Sigmoid colon (tissue), 7 donors: ENCODE measurements at places on chromosomes 11 and 22. TPM values are rescaled to one million over a fixed set of nuclear protein-coding genes. Genes with fewer than 3 reads are reported as not detected.

The MOV10L1 gene
- total RNA-seq = 1.8 TPM

The HSD17B12 gene
- 40.3 TPM for total RNA-seq

The MS4A4E gene
- 10.2 TPM for total RNA-seq

The TNNI2 gene
- total RNA-seq = not detected

The PANX3 gene
- total RNA-seq = not detected

The VPREB1 gene
- total RNA-seq = not detected

The DERL3 gene
- total RNA-seq = 0.36 TPM

The DRD4 gene
- 2.2 TPM for total RNA-seq
